ENCODE measurements at places on chromosomes 2 and 18. TPM values are rescaled to one million over a fixed set of nuclear protein-coding genes. Genes with fewer than 3 reads are reported as not detected.

GRCh38 chr2:222804351-222804750 lies 56.5 kb upstream of the ACSL3 start:
- H3K27me3 ChIP-seq: no peaks in the 10 kb centered on the region
- H3K4me1 ChIP-seq: no peaks in the 10 kb centered on the region
- no peak overlapping the region for H3K27ac ChIP-seq

GRCh38 chr2:128536925-128537620 lies 218.4 kb upstream of the HS6ST1 start:
- no peak overlapping the region for H3K27ac ChIP-seq
- 0 out of 2 replicates have a peak, but pooled peaks cover 1% of the 10 kb centered on the region for H3K4me1 ChIP-seq
- peaks cover 5% of the 10 kb centered on the region for H3K36me3 ChIP-seq
- DNase-seq: peak; percentile 74

Gene SMAD4
- total RNA-seq: 179 TPM

Gene SLC5A7
- not detected for total RNA-seq

All from H9 (cell line).